ENCODE measurements at places on chromosomes 7 and 10. TPM values are rescaled to one million over a fixed set of nuclear protein-coding genes. Genes with fewer than 3 reads are reported as not detected.

DNA sequence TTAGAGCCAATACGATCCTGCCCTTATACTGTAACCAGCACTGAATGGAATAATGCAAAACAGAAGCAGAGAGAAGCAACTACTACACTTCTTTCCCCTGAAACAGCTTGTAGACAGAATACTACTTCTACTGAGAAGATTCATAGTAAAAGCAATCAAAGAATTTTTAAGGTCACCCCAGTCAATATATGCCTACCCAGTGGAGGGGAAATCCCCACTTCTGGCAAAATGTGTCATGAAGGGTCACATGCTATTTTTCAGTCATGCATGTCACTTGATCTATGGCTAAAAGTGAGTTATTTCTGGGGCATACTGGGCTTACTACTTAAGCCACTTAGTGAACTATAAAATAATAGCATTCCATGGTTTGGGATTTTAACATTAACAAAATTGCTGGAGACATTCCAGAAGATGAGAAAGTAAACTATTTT is 25.6 kb downstream of the IRF5 start:
- DNase-seq = no peak

GRCh38 chr10:68594405-68594804 is 34.3 kb downstream of the TET1 start:
- no peak for DNase-seq

Gene WNT8B
- 0.85 TPM for polyA plus RNA-seq

GRCh38 chr7:46663025-46663424 is 742.0 kb upstream of the IGFBP3 start:
- DNase-seq = no peak

GRCh38 chr7:11191081-11191480 is 217.4 kb downstream of the PHF14 start:
- DNase-seq = no peak

GRCh38 chr10:3838460-3839437 is 53.7 kb upstream of the KLF6 start:
- no peak for DNase-seq

Gene ASL
- polyA plus RNA-seq = 28.4 TPM

DNA sequence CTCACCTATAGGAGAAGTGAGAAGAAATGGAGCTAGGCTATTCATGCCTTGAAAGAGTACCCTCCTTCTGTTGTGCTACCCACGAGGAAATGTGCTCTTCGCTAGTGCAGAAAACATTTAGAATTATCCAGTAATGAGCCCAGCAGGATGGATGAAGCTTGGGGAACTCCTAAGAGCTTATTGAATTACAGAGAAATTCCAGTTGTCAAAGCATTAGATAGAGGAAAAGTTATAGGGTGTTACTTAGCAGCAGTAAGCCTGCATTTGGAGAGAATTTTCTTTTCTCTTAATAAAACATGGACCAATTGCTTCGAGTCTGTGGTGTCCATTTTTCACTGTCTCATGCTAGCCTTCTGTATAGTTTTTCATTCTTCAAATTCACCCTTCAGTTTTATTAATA is 5.0 kb downstream of the R3HCC1L start:
- no peak for DNase-seq

All from left kidney (tissue), 8 donors.